ENCODE measurements at places on chromosomes 3 and 15. TPM values are rescaled to one million over a fixed set of nuclear protein-coding genes. Genes with fewer than 3 reads are reported as not detected.

DNA sequence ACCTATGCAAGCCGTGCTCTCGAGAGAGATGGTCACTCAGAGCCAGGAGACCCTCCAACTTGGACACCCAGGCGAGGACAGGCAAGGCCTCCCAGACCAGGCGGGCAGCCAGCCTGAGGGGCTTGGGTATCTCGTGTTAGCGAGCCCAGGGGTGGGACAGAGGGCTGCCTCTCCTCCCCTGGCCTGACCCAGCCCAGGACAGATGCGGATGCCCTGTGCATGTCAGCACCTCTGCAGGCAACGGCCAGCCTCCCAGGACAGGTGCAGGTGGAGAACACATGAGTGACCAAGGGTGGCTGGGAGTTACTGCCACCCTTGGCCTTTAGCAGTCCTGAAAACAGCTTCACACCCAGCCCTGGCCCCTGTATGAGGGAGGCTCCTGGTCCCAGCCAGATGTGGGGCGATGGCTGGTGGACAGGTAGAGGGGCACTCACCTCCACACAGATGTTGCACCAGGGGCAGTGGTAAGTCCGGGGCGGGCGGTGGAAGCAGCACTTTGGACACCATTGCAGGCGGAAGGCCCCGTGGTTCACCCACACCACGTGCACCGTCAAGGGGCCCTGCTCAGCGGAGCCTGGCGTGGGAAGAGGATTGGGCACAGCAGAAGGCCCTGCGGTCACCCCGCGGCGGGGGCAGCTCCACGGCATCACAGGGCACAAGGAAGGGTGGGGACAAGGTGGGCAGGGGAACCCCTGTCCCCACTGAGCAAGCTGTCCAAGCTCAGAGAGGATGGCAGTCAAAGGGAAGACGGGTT lies 2.1 kb downstream of the ZDHHC19 start:
- H3K27me3 ChIP-seq, result no peaks in the 10 kb centered on the region
- no peak overlapping the region for H3K4me3 ChIP-seq
- H3K27ac ChIP-seq, result no peak overlapping the region

DNA sequence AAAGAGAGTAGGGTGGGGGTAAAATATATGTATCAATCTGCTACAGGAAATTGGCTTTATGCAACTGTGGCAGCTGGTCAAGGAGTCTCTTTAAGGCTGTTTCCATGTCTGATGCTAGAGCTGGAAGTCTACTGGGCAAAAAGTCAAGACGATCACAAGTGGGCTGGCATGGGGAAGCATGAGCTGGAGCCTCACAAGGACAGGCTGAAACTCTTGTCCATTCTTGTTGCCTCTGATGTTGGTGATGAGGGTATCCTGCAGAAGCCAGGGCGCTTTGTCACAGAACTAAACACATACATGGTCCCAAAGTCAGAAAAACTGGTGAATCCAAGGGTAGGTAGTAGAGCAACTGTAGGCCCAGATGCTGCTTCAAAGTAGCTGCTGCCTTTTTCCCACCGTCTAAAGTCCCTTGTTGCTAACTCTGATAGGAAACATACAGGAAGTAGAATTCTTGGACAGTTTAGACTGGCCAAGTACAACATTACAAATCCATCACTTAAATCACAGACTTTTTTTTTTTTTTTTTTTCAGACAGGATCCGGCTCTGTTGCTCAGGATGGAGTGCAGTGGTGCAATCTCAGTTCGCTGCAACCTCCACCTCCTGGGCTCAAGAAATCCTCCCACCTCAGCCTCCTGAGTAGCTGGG lies 54.2 kb downstream of the RPL39L start:
- no peak overlapping the region for H3K4me3 ChIP-seq
- no peak for DNase-seq
- H3K36me3 ChIP-seq, result no peaks in the 10 kb centered on the region

- no peak for DNase-seq
- H3K27me3 ChIP-seq, result no peaks in the 10 kb centered on the region
- no peak overlapping the region for H3K4me3 ChIP-seq
- peaks cover 3% of the 10 kb centered on the region for H3K4me1 ChIP-seq
- H3K27ac ChIP-seq, result peak overlapping the region; percentile 21
Measured at GRCh38 chr3:114756506-114757279, 390.4 kb downstream of the ZBTB20 start.

GRCh38 chr3:152511904-152512303 lies 243.2 kb downstream of the MBNL1 start:
- H3K4me3 ChIP-seq, result no peak overlapping the region
- no peak for DNase-seq
- H3K27ac ChIP-seq, result no peak overlapping the region
- H3K4me1 ChIP-seq, result no peaks in the 10 kb centered on the region
- no peaks in the 10 kb centered on the region for H3K36me3 ChIP-seq
- no peaks in the 10 kb centered on the region for H3K27me3 ChIP-seq

DNA sequence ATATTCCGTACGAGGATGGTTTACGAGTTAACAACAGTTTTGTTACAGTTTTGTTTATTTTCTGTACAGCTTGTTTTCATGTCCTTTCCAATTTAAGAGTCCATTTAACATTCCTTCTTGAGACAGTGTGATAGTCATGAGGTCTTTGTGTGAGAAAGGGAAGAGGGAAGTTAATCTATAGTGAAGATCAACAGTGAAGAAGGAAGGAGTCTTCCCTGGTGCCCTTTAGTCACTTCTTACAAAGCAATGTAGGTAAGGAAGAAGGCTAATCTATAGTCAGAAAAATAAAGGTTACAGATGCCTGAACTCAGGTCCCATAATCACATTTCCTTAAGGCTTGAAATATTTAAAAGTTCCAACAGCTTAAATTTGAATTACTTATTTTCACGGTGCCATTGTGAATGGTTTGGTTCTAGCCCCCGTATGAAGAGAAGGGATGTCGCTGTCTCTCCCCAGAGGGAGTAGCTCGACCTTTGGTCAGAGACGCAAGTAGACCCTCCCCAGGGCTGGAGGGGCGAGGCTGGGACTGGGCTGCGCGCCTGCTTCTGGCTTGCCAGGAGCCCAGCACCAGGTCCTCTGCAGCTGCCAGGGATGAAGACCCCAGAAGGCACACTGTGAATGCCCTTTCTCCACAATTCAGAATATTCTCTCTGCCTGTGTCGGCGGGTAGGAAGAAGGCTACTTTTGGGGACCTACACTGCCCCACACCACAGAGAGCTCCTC lies 34.9 kb downstream of the EDEM1 start:
- no peaks in the 10 kb centered on the region for H3K27me3 ChIP-seq
- no peak overlapping the region for H3K27ac ChIP-seq
- no peak overlapping the region for H3K4me3 ChIP-seq
- no peaks in the 10 kb centered on the region for H3K4me1 ChIP-seq

DNA sequence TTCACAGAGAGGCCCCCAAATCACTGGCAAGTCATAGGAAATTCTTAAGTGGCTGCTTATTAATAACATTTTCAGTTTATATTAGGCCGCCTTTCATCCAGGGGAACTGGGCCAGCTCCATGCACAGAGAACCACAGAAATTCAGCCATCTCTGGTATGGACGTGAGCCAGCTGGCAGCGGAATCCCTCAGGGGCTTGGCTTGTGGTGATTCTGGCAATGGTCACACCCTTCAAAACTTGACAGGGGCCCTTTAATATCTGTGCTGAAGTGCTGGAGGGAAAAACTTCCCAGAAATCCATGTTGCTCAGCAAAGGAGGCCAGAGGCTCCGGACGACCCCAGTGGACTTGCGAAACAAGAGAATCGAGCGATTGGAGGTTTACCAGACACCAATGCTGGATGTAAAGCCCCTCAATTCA lies 11.3 kb downstream of the PRICKLE2 start:
- no peak overlapping the region for H3K4me3 ChIP-seq
- no peaks in the 10 kb centered on the region for H3K27me3 ChIP-seq
- peak overlapping the region; percentile 68 for H3K27ac ChIP-seq
- DNase-seq, result peak; percentile 40
- peaks cover 19% of the 10 kb centered on the region for H3K4me1 ChIP-seq
- H3K36me3 ChIP-seq, result no peaks in the 10 kb centered on the region

- H3K4me3 ChIP-seq, result no peak overlapping the region
- H3K36me3 ChIP-seq, result no peaks in the 10 kb centered on the region
- no peak overlapping the region for H3K27ac ChIP-seq
- H3K27me3 ChIP-seq, result no peaks in the 10 kb centered on the region
Measured at GRCh38 chr3:464255-464654, 267.7 kb downstream of the CHL1 start.

Gene ZMYND10
- total RNA-seq, result not detected

Gene GABRA5
- total RNA-seq, result not detected

Data from transverse colon (tissue), 4 donors.